Amygdala (tissue), 56 donors: ENCODE measurements at places on chromosomes 2 and 18.

DNA sequence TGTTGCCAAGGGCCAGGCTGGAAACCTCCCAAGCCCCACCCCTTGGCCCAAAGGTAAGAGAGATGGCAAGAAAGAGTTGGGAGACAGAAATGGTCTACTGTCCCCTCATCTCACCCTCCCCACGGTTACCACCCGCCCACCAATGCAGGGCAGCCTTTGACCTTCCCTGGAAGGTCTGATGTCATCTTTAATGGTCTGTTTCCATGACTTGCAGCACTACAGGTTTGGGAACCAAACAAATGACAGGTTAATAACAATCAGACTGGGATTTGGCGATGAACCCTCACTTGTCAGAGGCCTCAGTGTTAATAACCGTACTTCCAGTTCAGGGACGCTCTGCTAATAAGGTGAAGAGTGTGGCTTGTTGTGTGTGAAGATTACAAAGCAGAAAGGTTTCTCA lies 70.4 kb downstream of the MRO start:
- no peak for DNase-seq

- DNase-seq = no peak
Observed at GRCh38 chr18:70354771-70355170, 65.9 kb downstream of the SOCS6 start.

GRCh38 chr2:153077311-153077710 lies 358.9 kb downstream of the ARL6IP6 start:
- DNase-seq = no peak

GRCh38 chr2:65471409-65471808 lies 39.0 kb upstream of the SPRED2 start:
- DNase-seq = no peak

- no peak for DNase-seq
Observed at GRCh38 chr2:122193622-122194021, 438.2 kb downstream of the TSN start.

DNA sequence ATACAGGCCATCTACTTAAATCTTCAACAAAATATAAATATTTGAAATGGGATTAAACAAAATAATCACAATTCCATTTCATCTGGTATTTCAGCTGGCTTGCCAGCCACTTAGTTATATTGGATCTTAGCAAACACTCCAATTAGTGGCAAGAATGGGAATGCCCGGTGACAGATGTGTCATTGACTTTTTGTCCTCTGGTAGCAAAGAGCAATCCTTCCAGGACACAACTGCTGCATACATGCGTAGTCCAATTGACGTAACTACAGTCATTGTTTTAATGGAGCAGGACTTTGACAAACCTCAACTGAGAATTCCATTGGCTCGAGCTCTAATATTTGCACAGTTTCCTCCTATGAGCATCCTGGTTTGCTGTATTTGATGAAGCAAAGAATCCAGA lies 69.9 kb downstream of the RNF152 start:
- no peak for DNase-seq

DNA sequence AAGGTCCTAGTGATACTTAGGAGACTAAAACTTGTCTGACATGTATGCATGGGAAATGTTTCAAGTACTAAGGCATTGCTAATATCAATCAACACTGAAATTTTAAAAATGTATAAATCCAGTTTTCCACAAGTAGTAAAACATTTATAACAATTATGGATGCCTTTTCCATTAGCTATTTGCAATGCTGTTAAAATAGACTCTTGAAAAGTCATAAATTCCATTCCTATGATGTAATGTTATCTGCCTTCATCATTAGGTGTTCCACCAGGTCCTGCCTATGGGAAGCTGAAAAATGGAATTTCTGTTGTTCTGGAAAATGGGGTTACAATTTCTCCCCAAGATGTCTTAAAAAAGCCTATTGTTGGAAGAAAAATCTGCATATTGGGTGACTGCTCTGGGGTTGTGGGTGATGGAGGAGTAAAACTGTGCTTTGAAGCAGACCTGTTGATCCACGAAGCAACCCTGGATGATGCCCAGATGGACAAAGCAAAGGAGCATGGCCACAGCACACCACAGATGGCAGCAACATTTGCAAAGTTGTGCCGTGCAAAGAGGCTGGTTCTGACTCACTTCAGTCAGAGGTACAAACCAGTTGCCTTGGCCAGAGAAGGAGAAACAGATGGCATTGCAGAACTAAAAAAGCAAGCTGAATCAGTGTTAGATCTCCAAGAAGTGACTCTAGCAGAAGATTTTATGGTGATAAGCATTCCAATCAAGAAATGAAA lies 18.7 kb downstream of the ELAC1 start:
- DNase-seq = no peak

- no peak for DNase-seq
Observed at GRCh38 chr18:26461405-26461804, 86.9 kb downstream of the KCTD1 start.

DNA sequence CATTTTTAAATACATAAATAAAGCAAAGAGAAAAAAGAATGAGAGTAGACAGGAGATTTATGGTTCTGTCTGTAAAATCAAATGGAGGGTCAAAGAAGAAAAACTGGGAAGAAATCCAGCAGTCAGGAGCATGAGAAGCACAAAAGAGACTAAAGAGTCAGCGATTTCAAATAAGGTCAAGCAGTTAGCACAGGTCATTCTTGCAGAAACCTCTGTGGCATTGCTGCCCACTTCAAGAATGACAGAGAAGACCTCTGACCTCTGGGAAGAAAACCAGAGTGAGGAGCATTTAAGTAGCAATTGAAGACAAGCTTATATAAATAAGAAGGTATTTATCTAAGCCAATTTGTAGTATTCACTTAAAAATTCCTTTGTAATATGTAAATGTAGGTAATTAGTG lies 172.0 kb upstream of the SPOPL start:
- DNase-seq = no peak

DNA sequence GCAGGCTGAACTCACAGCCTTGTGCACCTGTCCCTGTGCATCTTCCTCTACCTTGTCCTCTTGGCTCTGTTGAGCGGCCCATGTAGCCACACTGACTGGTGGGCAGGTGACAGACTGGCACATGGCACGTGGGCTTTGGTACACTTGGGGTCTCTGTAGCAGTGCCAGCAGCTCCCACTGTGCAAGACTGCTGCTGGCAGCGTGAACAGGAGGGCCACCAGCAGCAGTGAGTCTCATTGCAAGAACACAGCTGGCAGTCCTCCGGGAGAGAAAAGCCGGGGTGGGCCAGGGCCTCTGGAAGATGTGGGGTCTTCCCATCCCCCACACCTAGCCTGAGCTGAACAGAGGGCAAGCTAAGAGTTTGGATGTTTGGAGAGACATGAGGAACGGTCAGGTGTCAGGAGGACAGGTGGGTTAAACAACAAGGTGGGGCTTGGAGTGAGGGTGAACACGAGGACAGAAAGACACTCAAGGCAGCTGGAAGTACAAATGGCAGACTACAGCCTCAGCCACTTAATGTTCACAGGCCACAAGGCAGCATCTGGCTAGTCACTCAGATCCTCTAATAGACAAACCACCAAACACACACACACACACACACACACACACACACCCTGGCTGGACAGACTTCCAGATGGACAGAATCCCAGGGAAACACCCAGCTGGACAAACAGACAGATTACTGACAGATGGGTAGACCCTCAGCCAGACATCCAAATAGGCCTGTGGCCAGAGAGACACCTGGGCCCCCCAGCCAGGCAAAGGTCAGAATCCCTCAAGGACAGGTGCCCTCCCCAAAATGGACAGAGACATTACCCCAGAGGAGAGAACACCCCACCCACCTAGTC lies 2.3 kb upstream of the PTPN18 start:
- no peak for DNase-seq

DNA sequence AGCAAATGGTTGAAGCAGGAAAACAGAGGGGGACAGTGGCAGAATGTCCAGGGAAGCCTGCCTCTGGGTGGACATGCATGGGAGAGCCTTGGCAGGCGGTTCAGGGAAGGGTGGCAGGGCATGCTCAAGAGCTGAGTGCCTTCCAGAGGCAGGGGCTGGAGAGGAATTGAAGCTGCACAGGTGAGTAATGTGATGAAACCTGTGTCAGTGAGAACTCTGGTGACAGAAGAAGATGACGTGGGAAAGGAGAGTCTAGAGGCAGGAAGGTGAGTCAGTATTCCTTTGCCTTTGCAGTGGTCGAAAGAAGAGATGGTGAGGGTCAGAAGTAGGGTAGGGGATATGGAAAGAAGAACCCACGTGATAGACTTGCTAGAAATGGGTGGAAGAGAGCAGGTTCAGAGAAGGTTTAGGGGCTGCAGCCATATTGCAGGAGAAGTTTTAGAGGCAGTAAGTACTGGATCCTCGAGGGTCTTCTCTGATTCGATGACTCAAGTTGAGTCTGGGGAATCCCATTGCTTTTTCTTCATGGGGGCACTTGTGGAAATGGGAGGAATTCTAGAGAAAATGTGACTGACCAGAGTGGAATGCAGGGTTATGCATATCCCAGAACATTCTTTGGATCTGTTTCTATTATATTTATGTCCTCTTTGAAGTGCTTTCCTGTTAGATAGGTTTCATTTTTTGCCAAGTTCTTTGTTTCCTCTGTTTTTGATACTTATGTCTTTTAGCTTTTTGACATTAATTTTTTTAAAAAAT lies 37.4 kb downstream of the TMEM87B start:
- no peak for DNase-seq

- no peak for DNase-seq
Observed at GRCh38 chr2:118481299-118481698, 366.1 kb downstream of the EN1 start.

GRCh38 chr18:13416208-13416607 lies 197.6 kb downstream of the LDLRAD4 start:
- no peak for DNase-seq

GRCh38 chr2:233844836-233845235 lies 9.5 kb downstream of the HJURP start:
- DNase-seq = no peak

GRCh38 chr2:216344206-216344949 lies 27.9 kb downstream of the MARCHF4 start:
- DNase-seq = no peak

GRCh38 chr2:149169656-149170055 lies 131.2 kb downstream of the LYPD6B start:
- no peak for DNase-seq

DNA sequence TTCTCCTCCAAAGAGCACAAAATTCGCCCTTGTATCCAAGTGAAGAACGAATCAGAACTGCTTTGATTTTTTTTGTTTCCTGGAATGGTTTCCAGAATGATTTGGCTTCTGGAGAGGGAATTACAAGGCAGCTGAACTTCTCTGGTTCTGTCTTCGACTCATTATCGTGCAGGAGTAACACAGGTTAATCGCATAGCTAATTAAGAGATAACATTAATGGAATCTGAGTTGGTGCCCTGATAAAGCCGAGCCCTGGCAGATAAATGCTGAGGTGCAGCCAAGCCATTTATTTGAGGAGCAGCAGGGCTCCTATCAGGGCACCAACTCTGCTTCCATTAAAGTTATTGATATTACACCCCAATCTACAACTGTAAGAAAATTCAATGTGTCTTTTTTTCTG lies 433.7 kb downstream of the ZNF521 start:
- DNase-seq = no peak

DNA sequence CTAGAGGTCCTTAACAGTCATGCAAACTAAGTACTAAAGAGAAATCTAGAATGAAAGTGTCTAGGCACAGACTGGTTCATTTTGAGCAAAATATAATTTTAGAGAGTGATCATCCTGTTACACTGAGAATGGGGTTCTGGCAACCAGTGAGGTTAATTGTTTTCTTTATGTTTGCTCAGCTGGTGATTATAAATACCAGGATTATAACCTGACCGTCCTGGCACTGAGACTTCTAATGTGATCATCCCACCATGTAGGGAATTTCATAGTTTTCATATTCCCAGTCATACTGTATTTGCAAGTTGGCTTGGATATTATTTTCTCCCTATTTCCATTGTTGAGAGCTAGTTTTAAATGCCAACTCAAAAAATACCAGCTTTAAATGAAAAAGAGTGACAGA lies 852.5 kb upstream of the LRATD1 start:
- no peak for DNase-seq

DNA sequence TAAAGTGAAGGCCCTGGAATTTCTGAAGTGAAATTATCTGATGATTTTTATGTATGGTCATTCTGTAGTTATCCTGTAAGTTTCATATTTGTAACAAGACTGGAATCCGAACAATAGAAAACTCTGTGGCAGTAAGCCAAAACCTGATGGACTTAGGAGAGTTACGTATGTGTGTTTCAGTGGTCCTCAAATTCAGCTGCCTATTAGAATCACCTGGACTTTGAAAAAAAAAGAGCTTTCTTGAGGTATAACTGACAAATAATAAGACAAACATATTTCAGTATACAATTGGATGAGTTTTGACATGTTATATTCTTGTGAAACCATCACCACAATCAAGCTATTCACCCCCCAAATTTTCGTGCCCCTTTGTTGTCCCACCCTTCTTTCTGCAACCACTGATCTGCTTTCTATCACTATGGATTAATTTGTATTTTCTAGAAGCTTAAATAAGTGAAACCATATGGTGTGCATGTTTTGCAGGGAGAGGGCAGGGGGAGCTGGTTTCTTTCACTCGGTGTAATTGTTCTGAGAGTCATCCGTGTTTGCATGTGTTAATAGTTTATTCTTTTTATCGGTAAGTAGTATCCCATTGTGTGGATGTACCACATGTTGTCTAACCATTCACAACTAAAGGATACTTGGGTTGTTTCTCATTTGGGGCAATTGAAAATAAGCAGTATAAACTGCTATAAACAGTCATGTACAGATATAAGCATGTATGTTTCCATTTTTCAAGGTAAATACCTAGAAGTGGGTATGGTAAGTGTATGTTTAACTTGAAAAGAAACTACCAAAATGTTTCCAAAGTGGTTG lies 50.2 kb upstream of the EML4 start:
- DNase-seq = no peak

GRCh38 chr2:120926463-120927264 lies 191.0 kb downstream of the GLI2 start:
- no peak for DNase-seq

DNA sequence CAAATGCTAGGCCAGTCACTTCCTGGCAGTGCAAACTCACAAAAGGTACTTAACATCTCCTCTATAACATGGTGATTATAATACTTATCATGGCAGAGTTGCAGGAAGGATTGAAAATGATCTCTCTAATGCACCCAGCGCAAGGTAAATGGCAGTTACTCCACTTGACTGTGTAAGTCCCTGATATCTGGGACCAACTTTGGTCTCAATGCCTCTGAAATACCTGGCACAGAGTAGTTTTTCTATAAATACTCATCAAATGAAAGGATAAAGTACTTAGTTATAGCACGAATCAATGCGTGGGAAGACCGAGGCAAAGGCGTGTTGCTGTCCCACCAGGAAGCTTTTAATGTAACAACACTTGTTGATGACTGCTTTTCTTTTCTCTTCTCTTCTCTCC lies 24.8 kb downstream of the LRRC30 start:
- no peak for DNase-seq

DNA sequence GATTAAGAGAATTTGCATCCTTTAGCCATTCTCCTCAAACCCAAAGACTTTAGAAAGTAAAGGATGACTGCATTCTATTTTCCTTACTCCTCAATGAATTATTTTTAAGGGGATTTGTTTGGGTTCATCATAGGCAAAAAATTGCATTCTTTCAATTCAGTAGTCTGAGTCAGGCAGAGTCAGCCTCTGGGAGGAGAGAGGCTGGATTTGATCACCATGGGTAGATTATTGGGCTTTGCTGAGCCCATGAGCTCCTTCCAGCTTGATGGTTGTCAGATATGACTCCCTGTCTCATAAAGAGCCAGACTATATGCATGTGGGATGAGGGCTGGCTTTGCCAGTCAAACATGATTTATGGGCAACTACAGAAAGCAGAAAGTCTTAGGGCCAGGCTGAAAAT lies 101.2 kb downstream of the KCNS3 start:
- no peak for DNase-seq
